ENCODE measurements at places on chromosomes 2 and 18. TPM values are rescaled to one million over a fixed set of nuclear protein-coding genes. Genes with fewer than 3 reads are reported as not detected.

The VAMP8 gene
- total RNA-seq, result 135 TPM

The PSMA8 gene
- 0.45 TPM for total RNA-seq

The HPCAL1 gene
- 96.5 TPM for total RNA-seq

The EFR3B gene
- total RNA-seq, result 0.43 TPM

The CDH19 gene
- not detected for total RNA-seq

The DSG1 gene
- not detected for total RNA-seq

The TRIM43 gene
- total RNA-seq, result not detected

The IL36A gene
- total RNA-seq, result not detected

The PCARE gene
- not detected for total RNA-seq

The UGT1A5 gene
- not detected for total RNA-seq

The STARD6 gene
- total RNA-seq, result not detected

The TEKT4 gene
- total RNA-seq, result not detected

The PMAIP1 gene
- total RNA-seq, result 105 TPM

The FRZB gene
- total RNA-seq, result not detected

The LYG2 gene
- total RNA-seq, result not detected

The UBE2F gene
- total RNA-seq, result 175 TPM

The MAL gene
- total RNA-seq, result 26.3 TPM

The MYO3B gene
- total RNA-seq, result 0.18 TPM

The INHBB gene
- not detected for total RNA-seq

The C2orf81 gene
- 2.1 TPM for total RNA-seq

The DSG3 gene
- not detected for total RNA-seq

The PSD4 gene
- total RNA-seq, result 305 TPM

The ALPP gene
- 0.16 TPM for total RNA-seq

The ELOA2 gene
- total RNA-seq, result not detected

The MAP2 gene
- 0.33 TPM for total RNA-seq

Data from activated naive CD4-positive, alpha-beta T cell treated with anti-CD3 and anti-CD28 coated beads, Interleukin-2, amount 50 U/mL, for 72 hours (primary cell).